ENCODE measurements at places on chromosomes 11 and 22.

DNA sequence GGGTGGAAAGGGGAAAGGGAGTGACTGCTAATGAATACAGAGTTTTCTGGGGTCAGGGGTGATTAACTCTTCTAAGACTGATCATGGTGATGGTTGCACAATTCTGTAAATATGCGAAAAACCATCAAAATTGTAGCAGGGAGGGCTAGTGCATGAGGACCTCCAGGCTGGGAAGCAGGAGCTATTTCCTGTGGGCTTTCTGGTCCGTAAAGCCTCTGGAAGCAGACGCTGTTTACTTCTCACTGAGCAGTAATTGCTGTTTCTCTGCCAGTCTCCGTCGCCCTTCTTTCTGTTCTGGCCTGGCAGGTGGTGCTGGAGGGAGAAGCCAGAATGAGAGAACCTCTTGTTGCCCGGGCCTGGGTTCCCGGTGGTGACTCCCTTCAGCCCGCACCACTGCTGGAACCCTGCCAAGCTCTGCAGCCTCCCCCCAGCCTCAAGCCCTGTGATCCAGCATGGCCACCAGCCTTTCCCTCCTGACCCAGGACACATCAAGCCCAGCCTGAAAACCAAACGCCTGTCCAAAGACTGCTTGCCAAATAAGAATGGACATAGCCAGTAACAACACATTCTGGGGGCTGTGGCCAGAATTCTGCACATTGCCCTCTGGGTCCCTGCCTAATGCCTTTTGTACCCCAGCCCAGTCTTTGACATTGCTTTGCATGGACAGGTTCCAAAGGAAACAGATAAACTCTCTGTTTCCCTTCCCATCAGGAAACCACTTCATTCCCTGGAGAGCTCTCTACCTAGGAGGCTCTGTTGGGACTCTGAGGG, 201.0 kb upstream of the NAV2 start:
- DNase-seq = peak; percentile 77

GRCh38 chr22:47386812-47387510, 624.5 kb downstream of the TBC1D22A start:
- DNase-seq = no peak

- DNase-seq = no peak
Observed at GRCh38 chr11:7672276-7672959, 882 bp downstream of the CYB5R2 start.

GRCh38 chr22:41565403-41566054, 4.7 kb downstream of the CSDC2 start:
- no peak for DNase-seq

GRCh38 chr11:81211050-81211449, 1522.6 kb downstream of the FAM181B start:
- DNase-seq = no peak

DNA sequence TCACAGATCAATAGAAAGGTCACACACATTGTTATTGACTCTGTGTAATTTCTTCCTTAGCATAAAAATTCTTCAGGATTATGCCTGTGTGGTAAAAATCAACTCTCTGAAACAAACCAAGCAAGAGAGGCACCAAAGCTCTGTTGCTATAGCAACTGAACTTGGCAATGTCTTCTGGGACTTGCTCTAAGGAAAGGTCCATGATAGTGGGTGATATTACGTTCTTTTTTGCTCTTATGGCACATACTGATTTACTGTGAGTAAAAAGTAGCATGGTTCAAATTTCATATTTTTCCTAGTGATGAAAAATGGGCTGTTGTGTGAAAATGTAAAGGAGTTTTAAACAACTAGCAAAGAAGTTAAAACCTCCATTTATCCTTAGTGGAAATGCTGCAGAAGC, 66.4 kb downstream of the SVIP start:
- DNase-seq = no peak

- peak; percentile 65 for DNase-seq
Observed at GRCh38 chr22:21796863-21797262, 61.3 kb upstream of the YPEL1 start.

DNA sequence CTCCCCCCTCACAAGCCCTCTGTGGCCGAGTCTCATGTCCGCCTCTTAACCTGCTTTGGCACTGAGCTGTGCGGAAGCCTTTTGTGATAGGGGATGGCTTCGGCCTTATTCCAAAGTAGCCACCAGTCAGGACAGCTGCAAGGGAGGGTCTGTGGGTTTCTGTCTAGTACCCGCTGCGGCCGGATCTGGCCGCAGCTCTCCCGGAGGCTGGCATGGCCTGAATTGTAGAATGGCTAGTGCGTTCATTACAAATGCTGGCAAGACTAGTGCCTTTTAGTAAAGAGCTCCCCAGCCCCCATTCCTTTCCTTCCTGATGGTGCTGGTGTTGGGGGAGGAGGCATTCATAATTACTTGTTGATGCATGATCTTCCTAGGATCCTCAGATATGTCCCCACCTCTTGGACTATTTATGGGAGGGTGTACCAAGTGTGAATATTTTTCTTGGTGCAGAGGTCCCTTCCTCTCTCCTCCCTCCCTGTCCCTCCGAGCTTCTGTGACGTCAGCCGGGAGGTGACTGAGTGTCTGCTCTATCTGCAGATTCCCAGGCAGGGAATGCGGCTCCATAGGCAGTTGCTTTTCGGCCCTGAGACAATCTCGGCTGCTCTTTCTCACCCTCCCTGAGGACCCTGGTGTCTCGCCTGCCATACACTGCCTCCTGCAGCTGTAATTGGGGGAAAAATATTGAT, 108.7 kb upstream of the E2F8 start:
- DNase-seq = peak; percentile 58

DNA sequence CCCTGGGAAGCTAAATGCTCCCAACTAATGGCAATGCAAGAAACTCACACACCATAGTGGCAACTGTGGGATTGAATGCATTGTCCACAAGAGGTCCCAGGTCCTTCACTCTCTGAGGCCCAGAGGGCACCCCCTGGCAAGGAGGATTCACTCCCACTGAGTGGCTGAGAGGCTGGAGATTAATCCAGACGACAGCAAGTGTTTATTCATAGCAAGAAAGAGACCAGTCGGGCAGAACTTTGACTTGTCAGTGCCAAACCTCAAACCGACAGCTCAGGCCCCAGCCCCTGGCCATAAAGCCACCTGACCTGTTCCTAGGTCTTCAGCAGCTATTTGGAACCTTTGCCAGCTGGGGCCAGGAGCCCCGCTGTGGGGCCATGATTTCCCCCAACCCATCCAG, 54.5 kb upstream of the MPEG1 start:
- DNase-seq = no peak
